Pulmonary artery endothelial cell (primary cell): ENCODE measurements at places on chromosomes 3 and 15. TPM values are rescaled to one million over a fixed set of nuclear protein-coding genes. Genes with fewer than 3 reads are reported as not detected.

DNA sequence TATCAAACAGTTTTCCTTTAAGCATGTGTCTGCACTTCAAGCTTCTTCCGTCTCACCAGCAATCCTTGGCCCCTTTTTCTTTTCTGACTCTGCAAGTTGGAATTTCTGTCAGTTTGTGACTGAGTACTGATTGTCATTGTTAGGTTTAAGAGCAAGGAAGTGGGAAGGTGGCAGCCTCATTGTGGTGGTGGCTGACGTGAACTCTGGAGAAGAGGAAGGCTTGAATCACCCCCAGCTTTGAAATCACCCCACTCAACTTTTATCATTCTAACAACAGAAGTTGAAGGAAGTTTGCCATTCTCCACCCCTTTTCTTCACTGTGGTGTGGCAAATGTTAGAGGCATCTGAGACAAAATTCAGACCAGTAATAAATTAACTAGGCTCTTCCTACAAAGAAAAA, 231.6 kb upstream of the AGTR1 start:
- DNase-seq = no peak

DNA sequence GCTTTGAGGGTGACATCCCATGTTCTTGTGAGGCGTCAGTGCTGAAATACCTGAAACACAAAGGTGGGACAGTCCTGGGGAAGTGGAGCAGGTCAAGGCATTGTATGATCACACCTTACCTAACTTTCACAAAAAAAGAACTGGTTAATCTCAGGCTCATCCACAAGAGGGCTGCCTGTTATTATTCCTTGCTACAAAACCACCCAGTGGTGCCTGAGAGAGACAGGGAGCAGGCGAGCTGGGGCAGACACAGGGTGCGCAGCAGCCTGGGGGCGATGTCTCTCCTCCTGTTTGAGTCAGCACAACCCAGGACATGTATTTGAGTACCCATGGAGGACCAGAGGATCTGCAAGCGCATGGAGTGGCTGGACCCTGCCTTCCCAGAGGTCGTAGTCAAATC, 316.8 kb upstream of the ATP10A start:
- DNase-seq = no peak

DNA sequence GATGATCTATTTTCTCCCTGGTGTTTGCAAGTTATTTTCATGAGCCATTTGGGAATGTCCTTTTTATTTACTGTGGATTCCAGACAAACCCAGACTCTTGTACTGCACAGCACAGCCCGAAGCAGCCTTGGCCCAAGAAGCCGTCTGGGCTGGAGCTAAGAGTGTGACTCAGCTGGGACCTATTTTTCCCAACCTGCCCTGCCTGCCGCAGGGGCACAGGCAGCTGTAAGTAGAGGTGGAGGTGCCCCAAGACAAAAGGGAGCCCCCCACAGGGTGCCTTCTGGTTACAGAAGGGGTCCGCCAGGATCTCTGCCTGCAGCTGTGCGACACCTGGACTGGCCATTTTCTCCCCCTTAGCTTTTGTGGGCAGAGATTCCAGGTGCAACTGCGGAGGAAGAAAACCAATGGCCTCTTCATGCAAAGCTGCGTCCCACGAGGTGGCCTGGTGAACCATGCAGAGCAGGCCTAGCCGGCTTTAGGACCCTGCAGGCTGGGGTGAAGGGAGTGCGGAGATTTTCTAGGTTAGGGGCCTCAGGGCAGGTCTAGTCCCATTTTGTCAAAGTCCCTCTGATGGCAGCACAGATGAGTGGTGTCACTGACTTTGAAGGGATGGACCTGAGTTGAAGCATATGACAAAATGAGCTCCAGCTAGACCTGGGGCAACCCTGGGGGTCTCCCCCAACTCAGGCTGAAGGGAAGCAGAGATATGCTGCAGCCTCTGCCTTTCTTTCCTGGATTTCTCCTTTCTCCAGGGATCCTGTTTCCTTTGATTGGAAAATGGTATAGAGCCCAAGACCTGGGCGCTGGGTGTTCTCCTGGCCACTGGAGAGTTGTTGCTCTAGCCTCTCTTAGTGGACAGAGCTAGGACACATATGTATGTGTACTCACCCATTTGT, 131.2 kb downstream of the KLF13 start:
- no peak for DNase-seq

Gene C3orf85
- not detected in 2 replicates for total RNA-seq

GRCh38 chr3:10224794-10225665, 23.2 kb upstream of the TATDN2 start:
- DNase-seq = no peak

Gene MESP2
- 0.14 TPM in 1 of 2 replicates, not detected in the other for total RNA-seq

Gene LSMEM2
- total RNA-seq = not detected in 2 replicates

DNA sequence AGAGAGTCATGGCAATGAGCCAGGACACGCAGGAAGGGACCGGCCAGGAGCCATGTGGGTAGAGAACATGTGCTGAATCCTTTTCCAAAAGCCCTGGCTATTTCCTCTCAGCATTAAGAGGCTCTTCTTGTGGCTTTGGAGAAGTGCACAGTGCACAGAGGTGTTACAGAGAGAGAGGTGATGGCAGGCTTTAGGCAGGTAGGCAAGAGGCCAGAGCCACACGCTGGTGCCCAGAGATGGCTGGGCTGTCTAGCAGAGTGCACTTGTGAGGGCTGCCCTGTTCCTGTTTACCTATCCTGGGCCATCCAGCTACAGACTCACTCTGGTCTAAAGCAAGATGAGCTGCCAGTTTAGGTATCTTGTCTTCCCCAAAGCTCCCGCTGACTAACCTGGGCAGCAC, 402.6 kb downstream of the OCA2 start:
- DNase-seq = no peak

DNA sequence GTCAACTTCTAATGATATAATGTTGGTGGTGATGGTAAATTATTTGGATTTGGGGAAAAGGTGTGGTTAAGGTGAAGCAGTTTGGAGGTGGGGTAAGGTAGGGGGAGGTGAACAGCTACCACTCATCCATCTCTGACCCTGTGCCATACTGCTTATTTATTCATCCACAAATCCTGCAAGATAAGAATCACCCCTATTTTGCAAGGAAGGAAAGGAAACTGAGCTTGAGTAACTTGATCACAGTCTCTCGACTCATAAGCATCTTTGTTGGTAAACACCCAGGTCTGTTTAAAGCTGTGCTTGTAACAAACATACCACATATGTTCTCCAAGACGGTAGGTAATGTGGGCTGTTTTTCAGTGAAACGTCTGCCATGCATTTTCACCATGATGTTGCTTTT, 67.3 kb downstream of the PTPRG start:
- DNase-seq = no peak

Gene EDEM1
- 21.9 and 26.2 TPM in 2 replicates for total RNA-seq

GRCh38 chr3:95899494-95899893, 914.9 kb upstream of the EPHA6 start:
- no peak for DNase-seq

- DNase-seq = no peak
Measured at GRCh38 chr3:88410259-88410658, 260.5 kb downstream of the C3orf38 start.

DNA sequence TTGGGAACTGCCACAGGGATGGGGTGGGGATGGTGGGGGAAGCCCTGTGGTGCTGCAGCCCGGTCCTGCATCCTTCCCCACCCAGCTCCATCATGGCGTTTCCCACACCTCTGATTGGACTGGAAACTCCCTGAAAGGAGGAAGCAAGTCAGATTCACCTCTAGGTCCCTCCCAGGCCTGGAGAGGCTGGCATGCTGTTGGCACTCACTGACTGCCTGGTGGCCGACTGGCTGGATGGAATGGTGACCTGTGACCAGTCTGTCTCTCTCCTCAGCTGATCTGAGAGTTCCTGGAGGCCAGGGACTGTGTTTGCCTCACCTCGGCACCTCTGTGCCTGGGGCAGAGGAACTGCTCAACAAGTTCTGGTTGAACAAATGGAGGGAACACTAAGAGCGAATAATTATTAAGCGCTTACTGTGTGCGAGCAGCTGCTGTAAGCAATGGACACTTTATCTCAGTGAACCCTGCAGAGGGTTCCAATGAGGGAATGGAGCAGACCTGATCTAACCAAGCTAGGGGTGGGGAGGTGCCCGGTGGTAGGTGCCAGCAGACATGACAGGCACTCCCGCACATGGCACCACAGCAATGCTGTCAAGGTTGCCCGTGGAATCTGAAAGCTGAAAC, 3.5 kb upstream of the HHATL start:
- no peak for DNase-seq

- DNase-seq = peak; percentile 56
Measured at GRCh38 chr15:73996939-73997338, 2.4 kb downstream of the PML start.

DNA sequence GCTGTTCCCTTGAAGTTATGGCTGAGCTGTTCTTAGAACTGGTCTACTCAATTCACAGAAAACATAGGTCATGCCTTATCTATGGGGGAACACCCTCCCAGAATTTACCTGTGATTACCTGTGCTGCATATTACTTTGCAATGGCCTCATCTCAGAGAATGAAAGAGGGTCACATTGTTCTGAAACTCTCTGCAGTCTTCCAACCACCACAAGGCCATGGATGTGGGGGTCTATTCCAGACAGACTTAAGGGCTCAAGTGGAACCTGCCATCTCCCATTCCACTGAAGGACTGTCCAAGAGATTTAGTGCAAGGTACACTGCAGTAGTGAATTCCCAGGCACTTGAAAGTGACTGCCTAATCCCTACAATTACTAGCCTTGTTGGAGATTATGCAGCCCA, 40.1 kb upstream of the RASA2 start:
- DNase-seq = no peak

- no peak for DNase-seq
Measured at GRCh38 chr3:127758013-127758412, 64.3 kb downstream of the MGLL start.

DNA sequence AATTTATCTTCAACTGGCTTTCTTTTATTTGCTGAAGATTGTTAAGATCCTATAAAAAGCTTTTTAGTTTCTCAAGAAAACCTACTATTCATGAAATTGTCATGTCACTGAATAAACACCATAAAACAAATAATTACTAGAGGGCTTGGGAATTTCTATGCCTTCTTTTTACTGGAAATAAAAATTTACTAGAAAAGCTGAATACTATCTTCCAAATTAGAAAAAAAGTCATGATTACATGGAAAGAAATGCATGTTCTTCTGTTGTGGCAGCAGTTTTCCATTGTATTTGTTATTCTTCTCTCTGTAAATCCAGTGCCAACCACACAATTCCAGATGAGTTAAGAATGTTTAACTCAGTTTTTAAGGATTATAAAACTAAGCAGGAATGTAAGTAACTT, 153.8 kb downstream of the RAP2B start:
- no peak for DNase-seq

DNA sequence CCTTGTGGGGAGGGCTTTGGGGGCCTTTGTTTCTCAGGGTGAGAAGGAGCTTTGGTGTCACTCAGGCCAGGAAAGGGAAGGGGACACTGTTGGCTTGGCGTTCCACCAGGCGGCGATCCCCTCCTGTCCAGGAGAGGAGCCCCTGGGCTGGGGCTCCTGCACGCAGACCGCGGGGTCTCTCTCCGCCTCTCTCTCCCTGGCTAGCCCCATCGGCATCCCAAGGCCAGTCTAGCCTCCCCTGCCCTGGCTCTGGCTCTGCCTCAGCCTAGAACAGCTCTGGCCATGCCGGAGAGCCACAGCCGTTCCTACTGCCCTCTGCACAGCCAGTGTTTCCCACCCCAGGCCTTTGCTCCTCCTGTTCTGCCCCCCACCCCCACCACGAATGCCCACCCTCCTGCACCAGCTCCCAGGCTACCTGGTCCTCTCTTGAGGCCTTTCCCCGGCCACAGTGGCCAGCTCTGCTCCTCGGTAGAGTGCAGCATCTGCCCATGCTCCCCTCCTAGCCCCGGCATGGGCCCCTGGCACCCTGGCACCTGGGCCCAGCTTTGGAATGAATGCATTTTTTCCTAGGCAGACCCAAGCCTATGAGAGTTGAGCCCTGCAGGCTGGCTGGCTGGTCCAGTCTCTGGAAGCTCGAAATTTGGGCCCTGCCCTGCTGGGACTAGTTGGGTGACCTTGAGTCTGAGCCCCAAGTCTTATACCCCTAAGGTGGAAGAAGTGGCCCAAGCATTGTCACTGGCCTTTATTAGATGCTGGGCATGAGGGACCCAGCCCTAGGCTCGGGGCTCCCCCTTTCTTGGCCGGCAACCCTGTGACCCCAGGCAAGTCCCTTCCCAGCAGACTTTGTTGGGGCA, 2.4 kb downstream of the PLXNA1 start:
- no peak for DNase-seq

Gene CYP8B1
- not detected in 2 replicates for total RNA-seq

Gene SLC6A1
- total RNA-seq = under 0.01 TPM in 1 of 2 replicates, not detected in the other

Gene GOLGA6L9
- 0.79 and 2.5 TPM in 2 replicates for total RNA-seq

- DNase-seq = no peak
Measured at GRCh38 chr3:64612916-64613526, 74.8 kb downstream of the ADAMTS9 start.

- no peak for DNase-seq
Measured at GRCh38 chr15:73660455-73660854, 23.7 kb upstream of the CD276 start.

DNA sequence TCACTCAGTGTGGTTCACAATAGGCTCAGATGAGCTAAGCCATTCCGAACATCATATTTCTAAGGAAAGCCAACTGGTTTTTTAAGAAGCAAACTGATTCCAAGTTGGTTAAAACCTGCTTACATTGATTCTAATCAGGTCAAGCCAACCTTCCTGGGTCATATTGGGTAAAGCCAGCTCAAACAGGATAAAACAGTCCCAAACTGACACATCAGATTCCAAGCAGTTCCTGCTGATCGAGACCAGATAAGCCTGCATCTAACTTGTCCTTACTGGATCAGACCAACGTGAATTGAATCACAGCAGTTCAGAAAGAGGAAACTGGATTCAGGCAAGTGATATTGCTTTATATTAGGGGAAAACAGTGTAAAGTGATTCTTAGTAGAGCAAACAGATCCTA, 18.6 kb upstream of the THSD4 start:
- DNase-seq = no peak

GRCh38 chr3:153590051-153590450, 428.0 kb downstream of the RAP2B start:
- no peak for DNase-seq

GRCh38 chr15:83911345-83911744, 257.4 kb downstream of the ADAMTSL3 start:
- DNase-seq = no peak

DNA sequence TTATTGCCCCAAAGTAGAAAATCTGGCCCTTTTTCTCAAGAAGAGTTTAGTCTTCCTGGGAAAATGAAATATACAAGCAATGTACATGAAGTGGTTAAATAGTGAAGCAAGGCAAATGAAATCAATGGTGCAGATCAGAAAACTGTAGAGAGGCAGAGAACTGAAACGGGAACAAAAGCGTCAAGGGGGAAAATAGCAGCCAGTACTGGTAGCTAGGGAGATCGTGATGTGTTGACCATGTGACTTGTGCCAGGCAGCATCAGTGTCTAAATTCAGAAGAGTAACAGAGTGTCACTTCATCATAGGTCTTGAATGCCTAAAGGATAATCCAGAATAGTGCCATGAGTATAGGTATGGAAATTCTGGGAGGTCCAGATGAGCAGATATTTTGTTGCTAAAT, 163.1 kb downstream of the CHL1 start:
- DNase-seq = no peak

- DNase-seq = no peak
Measured at GRCh38 chr15:57319919-57320560, 56.3 kb upstream of the CGNL1 start.

Gene AADACL2
- not detected in 2 replicates for total RNA-seq
